Fibroblast of upper back skin (primary cell): ENCODE measurements at places on chromosomes 2 and 18.
A peak's percentile ranks its signal among the peaks of the same experiment; 100 is the strongest.

DNA sequence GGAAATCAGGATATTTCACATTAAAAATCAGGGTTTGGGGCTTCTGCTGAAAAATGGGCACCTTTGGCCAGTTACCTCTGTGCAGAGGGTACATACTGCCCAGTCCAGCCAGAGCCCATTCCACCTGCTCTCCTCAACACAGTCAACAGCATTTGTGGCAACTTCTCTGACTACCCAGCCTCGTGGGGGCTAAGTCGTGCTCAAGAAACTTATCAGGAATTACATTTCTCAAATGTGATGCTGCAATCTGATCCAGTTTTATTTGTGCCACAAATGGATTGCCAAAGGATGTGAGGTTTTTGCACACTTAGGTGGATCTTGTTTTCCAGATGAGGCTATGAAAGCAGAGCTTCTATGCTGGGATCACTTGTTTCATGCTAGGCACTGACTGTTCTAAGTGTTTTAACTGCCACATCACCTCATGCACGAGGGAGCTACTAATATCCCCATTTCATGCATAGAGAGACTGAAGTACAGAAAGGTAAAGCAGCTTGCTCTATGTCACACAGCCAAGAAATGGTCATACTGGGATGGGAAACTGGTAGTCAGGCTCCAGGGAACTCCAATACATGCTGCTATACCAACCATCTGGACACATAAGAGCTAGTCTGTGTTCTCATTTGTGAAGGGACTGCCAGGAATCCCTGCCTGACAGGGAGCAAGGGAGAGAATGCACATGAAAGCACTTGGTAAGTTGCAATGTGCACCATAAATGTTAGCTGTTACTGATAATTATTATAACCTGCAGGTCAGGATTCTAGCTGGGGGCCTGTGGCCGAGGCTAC, 89.0 kb upstream of the HK2 start:
- DNase-seq = no peak

- DNase-seq = peak; percentile 68
These were observed 162.2 kb downstream of the CD226 start for GRCh38 chr18:69785466-69785865.

GRCh38 chr2:181760521-181760920, 80.2 kb upstream of the NEUROD1 start:
- no peak for DNase-seq

DNA sequence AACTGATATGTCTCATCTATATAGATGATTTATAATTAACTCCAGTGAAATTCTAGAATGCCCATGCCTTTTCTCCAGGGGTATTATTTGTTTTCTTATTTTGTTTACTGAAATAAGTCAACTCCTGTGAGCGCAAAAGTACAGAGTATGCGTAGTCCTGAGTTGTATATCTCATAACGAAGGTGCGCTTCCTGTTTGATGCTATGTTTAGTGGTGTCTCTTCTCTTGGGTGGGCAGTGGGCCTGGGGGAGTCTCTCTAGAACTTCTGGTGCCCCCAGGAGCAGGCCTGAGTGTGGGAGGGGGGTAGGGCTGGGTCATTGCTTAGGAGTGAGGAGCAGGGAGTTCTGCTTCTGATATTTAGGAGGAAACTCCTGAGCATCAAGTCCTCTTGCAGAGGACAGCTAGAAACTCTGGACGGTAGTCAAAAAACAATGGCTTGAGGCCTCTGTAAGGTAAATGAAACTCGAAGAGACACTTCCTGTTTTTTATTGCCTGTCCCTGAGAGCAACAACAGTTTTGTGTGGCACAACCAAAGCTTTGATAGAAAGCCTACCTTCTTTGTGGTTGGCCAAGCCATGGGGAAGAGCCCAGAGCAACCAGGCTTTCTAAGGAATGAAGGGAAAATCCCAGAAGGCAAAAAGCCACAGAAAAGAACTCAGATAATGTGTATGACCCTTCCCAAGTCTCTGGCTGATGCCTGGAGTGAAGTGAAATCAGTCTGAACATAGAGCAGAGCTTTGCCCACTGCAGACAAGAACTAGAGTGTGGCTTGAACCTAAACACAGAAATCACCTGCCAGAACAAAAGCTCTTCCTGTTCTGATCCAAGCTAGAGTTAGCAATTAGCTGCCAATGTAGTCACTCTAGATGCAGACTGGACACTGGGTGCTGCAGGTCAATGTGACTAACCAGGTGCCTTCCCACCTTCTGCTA, 8.5 kb upstream of the SP140L start:
- DNase-seq = no peak

DNA sequence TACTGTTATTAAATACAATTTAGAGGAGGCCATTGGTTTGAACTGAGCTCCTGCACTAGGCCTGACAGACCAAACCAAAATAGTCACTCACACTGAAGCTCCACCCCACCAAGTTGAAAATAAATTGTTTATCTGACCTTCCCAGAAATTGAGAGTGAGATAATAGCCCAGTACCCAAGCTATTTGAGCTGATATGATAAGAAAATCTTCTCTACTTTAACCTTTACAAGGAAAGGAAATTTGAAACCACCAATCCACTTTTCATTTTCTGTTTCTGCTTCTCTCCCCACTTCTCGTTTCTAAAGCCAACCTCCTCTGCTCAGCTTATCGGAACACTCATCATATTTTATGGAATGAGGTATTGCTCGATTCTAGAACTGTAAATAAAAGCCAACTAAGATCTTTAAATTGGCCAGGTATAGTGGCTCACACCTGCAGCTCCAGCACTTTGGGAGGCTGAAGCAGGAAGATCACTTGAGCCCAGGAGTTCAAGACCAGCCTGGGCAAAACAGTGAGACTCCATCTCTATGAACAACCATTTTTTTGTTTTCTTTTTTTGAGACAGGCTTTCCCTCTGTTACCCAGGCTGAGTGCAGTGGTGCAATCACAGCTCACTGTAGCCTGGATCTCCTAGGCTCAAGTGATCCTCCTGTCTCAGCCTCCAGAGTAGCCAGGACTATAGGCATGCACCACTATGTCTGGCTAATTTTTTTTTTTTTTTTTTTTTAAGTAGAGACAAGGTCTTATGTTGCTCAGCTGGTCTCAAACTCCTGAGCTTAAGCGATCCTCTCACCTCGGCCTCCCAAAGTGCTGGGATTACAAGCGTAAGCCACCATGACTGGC, 13.3 kb upstream of the GALM start:
- no peak for DNase-seq

DNA sequence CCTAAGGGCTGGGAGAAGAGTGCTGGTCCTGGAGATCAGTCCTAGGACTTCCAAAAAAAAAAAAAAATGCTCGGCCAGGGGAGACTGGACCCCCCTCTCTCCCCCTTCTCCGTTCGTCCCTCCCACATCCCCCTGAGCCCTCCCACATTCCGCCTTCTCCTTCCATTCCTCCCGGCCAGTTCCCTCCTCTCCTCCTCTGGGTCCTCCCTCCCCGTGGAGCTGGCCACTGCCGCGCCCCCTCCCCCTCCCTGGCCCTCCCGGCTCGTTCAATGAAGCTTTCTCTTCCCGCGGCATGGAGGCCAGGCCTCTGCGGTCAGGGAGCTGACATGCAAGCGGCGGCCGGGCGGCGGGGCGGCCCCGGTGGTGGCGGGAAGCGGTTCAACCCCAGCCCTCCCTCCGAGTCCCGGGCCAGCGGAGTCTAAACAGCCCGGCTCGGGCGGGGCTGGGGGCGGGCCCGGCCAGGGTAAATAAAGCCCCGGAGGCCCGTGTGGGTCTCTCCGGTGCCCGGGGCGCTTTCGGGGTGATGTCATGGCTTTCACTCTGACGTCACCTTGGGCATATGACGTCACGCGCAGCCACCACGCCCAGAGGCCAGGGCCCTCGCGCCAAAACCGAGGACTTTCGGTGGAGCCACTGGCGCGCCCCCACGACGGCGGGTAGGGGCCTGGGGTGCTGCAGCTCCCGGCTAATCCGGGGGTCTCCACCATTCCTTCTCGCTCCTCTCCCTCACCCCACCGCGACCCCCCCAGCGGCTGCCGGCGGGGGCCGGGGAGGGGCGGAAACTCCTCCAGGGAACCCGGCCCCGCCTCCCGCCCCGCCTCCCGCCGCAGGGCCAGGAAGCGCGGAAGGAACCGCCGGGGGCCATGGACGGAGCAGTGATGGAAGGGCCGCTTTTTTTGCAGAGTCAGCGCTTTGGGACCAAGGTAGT, at the start of the genes DOK1 and LOXL3:
DOK1 (plus strand) TSS at position 829 of the 928 bp plus-strand sequence; CDS start at position 864, 35 bp downstream.
LOXL3 (minus strand) TSS at position 51 of the 928 bp plus-strand sequence. CDS start 1,308 bp downstream, outside the sequence.
- DNase-seq = peak; percentile 95
